T-cell (primary cell): ENCODE measurements at places on chromosomes 13 and 19.

DNA sequence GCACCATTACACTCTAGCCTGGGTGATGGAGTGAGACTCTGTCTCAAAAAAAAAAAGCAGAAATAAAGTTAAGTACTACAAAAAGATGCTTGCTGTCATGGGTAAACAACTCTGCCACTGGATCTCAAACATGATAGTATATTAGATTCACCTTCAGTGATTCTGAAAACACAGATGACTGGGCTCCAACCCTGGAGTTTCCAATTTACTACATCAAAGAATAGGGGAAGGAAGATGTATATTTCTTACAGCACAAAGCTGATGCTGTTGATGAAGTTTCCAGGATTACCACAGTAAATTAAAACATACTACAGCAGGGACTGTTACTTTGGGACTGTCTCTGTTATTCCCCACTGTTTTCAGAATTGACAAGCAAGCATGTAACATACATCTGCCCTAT, 5.2 kb downstream of the ZNF561 start:
- no peak for DNase-seq
- H3K4me1 ChIP-seq: peaks cover 8% of the 10 kb centered on the region
- H3K27ac ChIP-seq: no peak overlapping the region
- no peak overlapping the region for H3K4me3 ChIP-seq
- H3K36me3 ChIP-seq: peaks cover 27% of the 10 kb centered on the region

GRCh38 chr13:22262001-22262885, 591.4 kb downstream of the FGF9 start:
- no peaks in the 10 kb centered on the region for H3K4me1 ChIP-seq
- no peaks in the 10 kb centered on the region for H3K36me3 ChIP-seq
- DNase-seq: no peak
- H3K27me3 ChIP-seq: no peaks in the 10 kb centered on the region
- H3K27ac ChIP-seq: no peak overlapping the region

GRCh38 chr19:39064405-39064804, 19.8 kb upstream of the ACP7 start:
- no peak overlapping the region for H3K27ac ChIP-seq
- H3K36me3 ChIP-seq: no peaks in the 10 kb centered on the region
- peaks cover 2% of the 10 kb centered on the region for H3K27me3 ChIP-seq
- DNase-seq: no peak
- no peaks in the 10 kb centered on the region for H3K4me1 ChIP-seq

DNA sequence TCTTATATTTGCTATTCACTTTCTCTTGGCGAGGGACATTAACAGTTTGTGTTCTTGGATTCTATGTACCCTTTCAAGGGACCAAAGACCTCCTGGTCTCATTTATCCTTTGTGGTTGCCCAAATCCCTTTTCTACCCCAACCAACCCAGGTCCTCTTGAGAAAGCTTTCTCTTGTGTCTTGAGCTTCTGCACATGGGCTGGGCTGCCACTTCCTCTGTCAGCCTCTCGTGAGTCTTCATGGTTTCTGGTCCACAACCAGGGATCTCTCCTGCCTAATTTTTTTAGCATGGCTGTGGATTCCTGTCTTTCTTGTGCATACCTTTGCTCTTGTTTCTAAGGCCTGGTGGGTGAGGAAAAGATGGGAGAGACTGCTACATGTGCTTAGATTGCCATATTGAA, 14.9 kb downstream of the TIMM13 start:
- H3K27ac ChIP-seq: no peak overlapping the region
- no peaks in the 10 kb centered on the region for H3K4me1 ChIP-seq
- no peaks in the 10 kb centered on the region for H3K27me3 ChIP-seq
- H3K36me3 ChIP-seq: peaks cover 4% of the 10 kb centered on the region
- no peak overlapping the region for H3K4me3 ChIP-seq
- no peak for DNase-seq

DNA sequence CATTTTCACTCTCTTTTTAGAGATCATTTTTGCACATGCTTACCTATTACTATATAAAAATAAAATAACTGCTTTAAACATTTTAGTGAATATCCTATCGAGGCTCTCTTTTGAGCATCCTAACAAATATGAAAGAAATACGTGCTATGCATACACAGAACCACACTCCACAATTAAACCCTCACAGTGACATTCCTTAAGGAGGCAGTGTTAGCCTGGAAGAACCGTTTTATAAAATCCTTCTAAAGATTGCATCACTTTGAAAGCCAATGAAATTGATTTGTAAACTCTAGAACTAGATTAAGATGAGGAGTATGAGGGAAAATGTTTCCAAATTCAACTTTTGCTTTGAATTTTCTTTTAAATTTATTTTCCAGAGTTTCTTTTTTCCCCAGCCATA, 11.1 kb upstream of the ENOX1 start:
- H3K4me3 ChIP-seq: no peak overlapping the region
- H3K36me3 ChIP-seq: no peaks in the 10 kb centered on the region
- H3K4me1 ChIP-seq: no peaks in the 10 kb centered on the region
